ENCODE measurements at places on chromosomes 13 and 19. TPM values are rescaled to one million over a fixed set of nuclear protein-coding genes. Genes with fewer than 3 reads are reported as not detected.

The MPHOSPH8 gene
- 44.9 TPM for total RNA-seq

GRCh38 chr13:20064128-20064527, 96.7 kb downstream of the GJA3 start:
- peak; percentile 32 for DNase-seq

DNA sequence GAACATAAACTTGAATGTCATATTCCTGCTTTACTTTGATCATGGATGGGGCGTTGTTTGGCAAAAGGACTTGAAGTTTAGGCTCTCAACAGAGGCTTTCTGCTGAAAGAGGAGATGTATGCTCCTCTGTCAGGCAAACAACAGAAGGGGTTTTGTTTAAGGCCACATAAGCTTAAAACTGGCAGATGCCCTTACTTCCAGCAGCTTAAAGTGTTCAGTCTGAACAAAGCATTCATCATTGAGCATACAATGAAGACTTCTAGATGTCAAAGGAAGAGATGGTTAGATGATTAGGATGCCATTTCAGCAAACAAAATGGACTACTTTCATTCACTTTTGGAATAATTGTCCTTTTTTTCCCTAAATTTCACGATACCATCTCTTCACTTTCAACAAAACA, 484.5 kb downstream of the SLITRK6 start:
- no peak for DNase-seq

DNA sequence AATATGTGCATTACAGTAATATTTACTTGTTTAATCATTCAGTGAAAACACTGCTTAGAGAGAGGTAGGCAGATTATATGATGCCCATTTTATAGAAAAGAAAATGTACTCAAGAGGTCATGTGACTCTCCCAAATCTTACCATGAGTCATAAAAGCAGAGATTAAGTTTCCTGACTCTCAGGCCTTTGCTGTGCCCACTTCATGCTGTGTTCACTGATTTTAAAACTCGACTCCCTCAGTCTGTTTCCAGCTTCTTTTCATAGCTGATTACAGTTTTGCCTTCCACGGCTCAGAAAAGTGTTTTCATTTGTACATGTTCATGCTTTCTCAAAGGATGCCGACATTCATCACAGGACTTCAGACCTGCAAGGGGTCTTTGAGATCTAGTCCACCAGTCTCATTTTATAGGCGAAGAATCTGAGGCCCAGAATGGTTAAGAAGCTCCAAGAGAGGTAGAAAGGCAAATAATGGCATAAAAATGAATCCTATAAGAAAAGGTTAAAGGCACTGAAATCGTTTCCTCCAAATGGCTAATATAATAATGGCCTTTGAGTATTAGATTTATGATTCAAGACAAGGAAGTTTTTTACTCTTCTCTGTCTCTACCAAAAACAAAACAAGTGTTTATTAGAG, 9.0 kb upstream of the IPO5 start:
- no peak for DNase-seq

DNA sequence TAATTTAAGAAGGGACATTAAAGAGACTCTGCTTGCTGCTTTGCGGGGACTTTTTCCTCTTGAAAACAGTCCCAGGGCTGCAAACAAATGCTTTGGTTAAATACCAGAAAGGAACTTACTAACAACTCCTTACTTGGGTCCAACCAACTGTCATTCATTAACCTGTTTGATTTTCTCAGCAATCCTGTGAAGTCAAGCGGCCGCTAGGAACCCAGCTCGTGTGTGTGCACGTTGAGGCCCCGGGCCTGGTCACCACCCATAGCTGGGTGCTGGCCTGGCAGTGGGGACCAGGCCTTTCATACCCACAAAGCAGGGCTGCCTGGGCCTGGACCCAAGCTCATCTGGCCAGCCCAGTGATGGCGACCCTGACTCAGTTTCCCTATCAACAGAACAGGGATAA, 50.7 kb downstream of the C1QTNF9 start:
- no peak for DNase-seq

The ACP7 gene
- total RNA-seq = not detected

- DNase-seq = no peak
These were observed 531.1 kb downstream of the DCT start for GRCh38 chr13:93948162-93948922.

GRCh38 chr19:51188227-51188559, 36.7 kb upstream of the CD33 start:
- no peak for DNase-seq

DNA sequence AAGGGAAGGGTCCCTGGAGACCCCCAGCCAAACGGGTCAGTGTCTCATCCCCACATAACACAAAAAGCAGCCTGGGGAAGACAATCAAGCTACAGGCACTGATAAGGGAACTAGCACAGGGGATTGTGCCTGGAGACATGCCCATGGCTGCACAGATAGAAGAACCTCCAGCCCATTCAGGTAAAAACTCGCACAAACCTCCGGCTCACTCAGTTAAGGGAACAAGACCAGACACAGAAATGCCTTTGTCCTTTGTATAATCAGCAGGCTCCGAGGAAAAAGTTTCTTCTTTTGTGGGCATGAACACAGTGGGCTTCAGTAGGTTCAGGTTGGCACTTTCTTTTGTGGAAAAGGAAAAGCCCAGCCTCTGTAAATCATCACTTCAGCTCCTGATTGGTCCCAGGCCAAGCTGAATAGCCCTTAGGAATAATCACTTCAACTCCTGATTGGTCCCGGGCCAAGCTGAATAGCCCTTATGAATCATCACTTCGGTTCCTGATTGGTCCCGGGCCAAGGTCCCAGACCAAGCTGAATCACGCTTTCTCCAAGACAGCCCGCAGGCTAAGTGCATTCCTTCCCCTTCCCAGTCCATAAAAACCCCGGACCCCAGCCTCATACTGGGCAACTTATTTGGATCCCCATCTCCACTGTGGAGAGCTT, 5.0 kb upstream of the ZNF230 start:
- DNase-seq = no peak

The SGCG gene
- total RNA-seq = not detected

DNA sequence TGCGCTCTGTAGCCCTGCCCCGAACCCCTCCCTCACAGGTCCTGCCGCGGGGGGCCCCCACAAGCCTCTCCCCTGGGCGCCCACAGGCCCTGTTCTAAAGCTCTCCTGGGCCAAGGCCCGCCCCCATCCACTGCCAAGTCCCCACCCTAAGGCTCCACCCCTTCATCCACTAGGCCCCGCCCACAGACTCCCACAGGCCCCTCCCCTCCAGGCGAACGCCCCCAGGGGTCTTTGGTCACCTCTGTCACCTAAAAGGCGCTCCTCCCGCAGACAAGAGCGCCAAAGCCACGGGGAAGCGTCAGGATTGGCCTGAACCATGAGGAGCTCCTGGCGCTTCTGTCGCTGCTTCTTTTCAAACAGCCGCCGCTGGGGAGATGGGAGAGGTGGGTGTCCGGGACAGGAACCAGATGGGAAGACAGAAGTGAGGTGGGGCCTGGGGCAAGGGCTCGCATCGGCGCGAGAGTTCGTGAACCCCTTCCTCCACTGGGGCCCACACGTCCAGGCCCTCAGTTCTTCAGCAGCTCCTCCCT, 2.3 kb downstream of the TULP2 start:
- DNase-seq = peak; percentile 48

The OCEL1 gene
- total RNA-seq = 23.1 TPM

The HNRNPM gene
- 265 TPM for total RNA-seq

GRCh38 chr19:23665651-23666410, 21.2 kb downstream of the ZNF675 start:
- no peak for DNase-seq

The ICAM5 gene
- 0.17 TPM for total RNA-seq

DNA sequence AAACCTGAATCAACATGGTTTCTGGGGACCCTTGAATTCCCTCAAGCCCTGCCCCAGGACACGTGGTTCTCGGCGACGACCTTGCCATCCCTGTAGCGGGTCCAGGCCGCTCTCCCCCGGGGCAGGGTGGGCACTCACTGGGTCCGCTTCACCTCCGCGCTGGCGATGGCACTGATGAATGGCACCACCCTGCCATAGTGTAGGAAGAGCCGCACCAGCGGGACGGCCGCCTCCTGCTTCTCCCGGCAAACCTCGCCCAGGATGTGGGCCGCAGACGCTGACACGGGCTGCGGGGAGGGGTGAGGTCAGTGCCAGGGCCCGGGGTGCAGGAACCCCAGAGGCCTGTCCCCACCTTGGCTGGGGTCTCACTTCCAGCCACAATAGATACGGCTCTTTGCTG, 44.1 kb upstream of the C13orf46 start:
- DNase-seq = no peak

The ZNF723 gene
- total RNA-seq = not detected

DNA sequence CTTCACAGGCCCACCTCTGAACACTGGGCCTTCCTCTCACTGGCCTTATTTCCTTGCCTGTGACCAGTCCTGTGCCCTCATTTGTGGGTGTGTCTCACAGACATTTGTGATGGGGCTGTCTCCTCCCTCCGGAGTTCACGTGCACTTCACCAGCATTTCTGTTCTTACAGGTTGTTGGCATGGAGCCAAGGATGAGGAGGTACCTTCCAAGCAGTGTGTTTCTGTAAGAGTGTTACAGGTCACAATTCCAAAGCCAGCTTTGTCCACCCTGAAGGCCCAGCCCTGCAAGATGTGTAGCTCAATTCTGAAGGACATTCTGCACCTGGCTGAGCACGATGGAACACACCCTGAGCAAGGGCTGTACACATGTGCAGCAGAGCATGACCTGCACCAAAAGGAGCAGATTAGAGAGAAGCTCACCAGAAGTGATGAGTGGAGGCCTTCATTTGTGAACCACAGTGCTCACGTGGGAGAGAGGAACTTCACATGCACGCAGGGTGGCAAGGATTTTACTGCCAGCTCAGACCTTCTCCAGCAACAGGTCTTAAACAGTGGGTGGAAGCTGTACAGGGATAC, 8.1 kb downstream of the ZNF749 start:
- DNase-seq = no peak

The PSG7 gene
- not detected for total RNA-seq

DNA sequence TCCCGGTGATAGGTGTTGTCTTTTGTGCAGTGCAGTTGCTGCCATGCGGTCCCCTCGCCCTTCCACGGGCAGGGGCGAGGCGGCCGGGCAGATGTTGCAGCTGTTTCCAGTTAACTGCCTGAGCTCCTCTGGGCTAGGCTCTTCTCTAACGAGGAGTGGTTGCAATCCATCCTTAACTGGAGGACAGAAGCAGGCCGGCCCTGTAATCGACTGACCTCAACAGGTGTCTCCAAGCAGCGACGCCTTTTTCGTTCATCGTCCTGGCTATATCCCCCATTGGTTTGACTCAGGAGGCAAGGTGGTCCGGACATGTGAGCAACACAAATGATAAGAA, 1.9 kb upstream of the TSC22D1 start:
- DNase-seq = no peak

GRCh38 chr19:5933391-5934068, 19.5 kb downstream of the CAPS start:
- no peak for DNase-seq

The ERICH4 gene
- total RNA-seq = not detected

DNA sequence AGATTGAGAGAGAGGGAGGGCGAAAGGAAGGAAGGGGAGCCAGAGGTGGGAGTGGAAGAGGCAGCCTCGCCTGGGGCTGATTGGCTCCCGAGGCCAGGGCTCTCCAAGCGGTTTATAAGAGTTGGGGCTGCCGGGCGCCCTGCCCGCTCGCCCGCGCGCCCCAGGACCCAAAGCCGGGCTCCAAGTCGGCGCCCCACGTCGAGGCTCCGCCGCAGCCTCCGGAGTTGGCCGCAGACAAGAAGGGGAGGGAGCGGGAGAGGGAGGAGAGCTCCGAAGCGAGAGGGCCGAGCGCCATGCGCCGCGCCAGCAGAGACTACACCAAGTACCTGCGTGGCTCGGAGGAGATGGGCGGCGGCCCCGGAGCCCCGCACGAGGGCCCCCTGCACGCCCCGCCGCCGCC, at the start of gene TNFSF11:
Gene TNFSF11 (plus strand): TSS at position 142 of the 400 bp plus-strand sequence. CDS start 152 bp downstream, at position 294.
- no peak for DNase-seq
